Stimulated activated CD4-positive, alpha-beta T cell treated with anti-CD3 and anti-CD28 coated beads, Interleukin-2, amount 100 ng/mL, for 4 hours (primary cell): ENCODE measurements at places on chromosomes 12 and 14.

GRCh38 chr12:6758506-6759095 lies 5.7 kb upstream of the MLF2 start:
- no peak for DNase-seq

DNA sequence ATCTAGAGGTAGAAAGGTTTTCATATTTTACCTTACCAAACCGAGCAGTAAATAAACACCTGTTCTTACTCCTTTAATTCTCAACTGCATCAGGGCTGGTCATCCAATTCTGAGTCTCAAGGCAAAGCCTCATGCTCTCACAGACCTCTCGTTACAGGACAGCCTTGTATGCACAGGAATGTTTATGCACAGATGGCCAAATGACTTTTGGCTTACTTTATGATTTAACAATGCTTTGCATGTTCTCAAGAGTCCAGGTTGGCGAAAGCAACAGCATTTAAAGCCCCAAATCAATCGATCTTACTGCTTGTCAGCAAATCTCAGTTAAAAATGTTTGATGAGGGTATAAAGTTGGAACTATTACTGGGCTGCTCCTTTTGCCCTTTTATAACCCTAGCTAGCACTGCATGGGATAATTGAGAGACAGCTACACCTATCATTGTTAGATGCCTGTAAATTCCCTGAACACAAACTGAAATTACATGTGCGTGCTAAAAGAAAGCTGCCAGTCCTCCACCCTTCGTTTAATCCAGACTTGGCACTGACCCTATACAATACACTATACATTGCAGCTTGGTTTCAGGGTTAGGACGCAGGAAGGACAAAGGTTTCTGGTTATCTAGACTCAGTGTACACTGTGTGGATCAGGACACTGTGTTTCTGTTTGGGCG lies 63.6 kb downstream of the TMCC3 start:
- no peak for DNase-seq

DNA sequence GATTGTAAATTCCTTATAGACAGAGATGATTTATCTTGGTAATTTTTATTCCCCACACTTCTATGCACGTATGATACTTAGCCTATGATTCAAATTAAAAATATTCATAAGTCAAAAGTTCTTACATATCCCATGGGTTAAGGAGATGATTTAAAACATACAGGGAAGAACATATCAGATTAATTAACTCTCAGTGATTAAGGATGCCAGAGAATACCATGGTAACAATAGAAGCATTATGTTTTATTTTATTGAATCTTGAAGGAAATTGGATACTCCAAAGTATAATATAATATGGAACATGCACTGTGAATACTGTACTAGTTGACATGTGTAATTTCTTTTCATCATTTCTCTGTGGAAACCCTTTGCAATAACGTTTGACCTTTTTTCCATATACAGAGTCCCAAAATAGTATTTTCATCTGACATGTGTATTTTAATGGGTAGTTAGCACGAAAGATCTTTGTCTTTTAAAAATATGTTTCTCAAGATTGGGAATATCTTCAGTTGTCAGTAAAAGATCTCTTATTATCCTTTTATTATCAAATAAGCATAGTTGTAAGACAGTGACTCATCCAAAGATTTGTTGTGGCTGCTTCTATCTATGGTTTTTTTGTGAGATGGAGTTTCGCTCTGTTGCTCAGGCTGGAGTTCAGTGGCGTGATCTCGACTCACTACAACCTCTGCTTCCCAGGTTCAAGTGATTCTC lies 166.7 kb downstream of the RAD51B start:
- no peak for DNase-seq

- DNase-seq: no peak
Measured at GRCh38 chr12:88453323-88453722, 126.9 kb downstream of the KITLG start.

DNA sequence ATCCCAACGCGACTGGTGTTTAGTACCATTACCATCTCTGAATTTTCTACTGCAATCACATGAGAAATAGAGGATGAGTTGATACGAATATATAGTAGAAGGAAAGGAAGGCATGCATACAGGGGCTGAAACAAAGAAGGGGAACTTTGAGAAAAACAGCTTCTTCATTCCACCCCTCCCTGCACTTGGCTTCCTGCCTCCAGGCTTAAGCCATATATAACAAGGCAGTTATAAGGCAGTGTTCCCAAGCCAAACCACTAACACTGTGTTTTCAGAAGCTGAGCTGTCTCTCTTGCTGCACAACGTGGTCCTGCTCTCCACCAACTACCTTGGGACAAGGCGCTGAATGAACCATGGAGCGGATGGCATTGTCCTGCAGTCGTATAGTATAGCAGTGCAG lies 11.0 kb downstream of the LETMD1 start:
- no peak for DNase-seq

DNA sequence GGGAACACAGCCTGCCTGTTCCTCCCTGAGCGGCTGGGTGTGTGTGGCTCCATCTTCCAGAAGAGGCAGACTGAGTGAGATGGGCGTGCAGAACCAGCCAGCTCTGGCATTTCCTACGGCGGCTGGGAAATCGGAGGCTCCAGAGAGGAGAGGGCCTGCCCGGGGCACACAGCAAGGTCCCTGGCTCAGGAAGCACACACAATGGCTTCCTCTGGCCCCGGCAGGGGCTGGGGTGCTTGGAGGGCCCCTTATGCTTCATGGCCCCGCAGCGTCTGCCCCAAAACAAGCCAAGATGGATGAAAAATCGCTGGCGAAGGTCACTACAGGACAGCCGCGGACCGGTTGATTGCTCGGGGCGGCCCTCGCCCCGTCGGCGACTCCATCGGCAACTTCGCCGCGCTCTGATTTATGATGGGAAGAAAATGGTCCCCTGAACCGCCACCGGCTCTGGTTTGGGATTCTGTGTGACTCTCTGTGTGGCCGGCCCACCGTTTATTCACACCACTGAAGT lies 191.5 kb upstream of the C14orf180 start:
- no peak for DNase-seq

DNA sequence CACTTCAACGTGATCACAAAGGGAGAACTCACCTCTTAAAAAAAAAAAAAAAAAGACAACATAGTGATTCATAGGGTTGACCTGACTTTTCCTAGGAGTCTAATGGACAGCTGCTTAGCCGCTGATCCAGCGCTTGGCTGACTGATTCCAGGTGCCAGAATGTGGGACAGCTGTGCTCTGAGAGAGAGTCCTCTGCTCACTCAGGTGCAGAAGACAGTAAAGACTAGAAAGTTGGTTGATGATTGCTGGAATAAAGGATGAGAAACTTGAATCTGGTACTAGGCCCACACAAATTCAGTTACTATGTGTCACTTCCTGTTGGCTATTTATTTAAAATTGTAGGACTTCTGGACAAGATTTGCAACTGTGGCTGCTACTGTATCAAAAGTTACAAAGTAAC lies 229.4 kb downstream of the CHST11 start:
- no peak for DNase-seq

DNA sequence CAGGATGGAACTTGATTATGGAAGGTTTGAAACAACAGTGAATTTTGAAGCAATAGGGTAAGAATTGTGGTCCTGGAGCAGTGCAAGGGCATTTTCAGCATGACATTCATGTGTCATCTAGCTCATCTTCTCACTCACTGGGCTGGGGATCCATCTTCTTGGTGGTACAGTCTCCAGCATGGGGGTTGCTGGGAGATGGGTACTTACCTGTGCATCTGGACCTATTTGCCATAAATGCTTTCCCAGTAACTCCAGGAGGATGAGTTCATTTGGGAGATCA lies 7.2 kb downstream of the HSP90AA1 start:
- no peak for DNase-seq

GRCh38 chr12:109461049-109461845 lies 15.9 kb downstream of the KCTD10 start:
- DNase-seq: no peak

GRCh38 chr12:4286228-4286627 lies 12.7 kb downstream of the CCND2 start:
- DNase-seq: no peak

DNA sequence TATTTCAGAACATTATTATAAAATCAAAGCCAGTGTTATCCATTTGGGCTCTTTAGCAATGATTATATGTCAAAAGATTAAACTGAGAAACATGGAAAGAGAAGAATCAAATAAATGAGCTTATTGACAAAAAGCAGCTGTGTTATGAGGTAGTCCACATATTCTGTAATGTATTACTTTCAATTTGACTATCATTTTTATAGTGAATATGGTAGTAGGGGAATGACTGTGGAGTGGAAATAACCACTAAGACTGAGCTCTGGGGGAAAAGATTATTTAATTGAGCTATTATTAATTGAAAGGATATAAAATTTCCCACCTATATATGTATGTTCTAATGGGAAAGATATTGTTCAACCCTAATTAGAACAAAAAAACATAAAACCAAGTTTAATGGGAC lies 381.3 kb downstream of the TMTC2 start:
- DNase-seq: no peak

DNA sequence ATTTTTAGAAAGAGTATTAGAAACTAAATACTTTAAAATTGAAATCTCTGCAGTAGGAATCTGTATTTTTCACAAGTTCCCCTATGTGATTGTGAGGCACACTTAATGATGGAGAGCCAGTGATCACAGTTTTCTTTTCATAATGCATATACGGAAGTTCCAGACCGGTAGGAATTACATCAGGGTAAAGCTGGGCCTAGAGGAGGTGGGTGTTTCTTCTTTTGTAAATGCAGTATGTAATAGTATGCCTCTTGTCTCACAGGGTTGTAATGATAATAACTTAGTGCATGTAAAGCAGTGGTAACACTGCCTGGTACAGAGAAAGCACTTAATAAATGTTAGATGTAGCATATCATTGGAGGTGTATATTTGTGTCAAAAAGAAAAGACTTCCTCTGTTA lies 57.2 kb upstream of the LRTM2 start:
- DNase-seq: no peak

DNA sequence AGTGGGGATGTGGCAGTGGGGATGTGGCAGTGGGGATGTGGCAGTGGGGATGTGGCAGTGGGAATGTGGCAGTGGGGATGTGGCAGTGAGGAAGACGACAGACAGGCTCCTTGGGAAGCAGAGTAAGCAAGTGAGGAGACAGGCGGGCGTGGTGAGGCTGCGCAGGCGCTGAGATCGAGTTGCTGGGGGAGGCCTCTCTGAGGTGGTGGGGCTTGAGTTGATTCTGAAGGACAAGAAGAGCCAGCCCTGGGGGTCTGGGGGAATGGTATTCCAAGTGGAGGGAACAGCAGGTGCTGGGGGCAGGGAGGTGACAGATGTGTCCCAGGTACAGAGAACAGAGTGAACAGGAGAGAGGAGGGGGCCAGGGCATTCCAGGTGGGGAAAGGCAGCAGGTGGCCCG lies 33.8 kb upstream of the TSPAN9 start:
- DNase-seq: no peak

- DNase-seq: no peak
Measured at GRCh38 chr14:85178864-85179263, 351.1 kb upstream of the FLRT2 start.

- DNase-seq: no peak
Measured at GRCh38 chr14:21795456-21795855, 121.8 kb upstream of the OR4E1 start.

- DNase-seq: no peak
Measured at GRCh38 chr14:49975276-49975675, 82.4 kb downstream of the ARF6 start.

DNA sequence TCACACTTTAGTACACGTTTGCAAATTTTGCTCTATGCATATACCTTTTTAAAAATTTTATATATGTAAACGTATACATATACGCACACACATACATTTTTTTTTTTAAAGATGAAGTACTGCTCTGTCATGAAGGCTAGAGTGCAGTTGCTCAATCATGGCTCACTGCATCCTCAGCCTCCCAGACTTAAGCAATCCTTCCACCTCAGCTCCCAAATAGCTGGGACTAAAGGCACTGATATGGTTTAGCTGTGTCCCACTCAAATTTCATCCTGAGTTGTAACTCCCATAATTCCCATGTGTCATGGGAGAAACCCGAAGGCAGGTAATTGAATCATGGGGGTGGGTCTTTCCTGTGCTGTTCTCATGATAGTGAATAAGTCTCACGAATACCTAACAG lies 220.8 kb upstream of the CAND1 start:
- no peak for DNase-seq

DNA sequence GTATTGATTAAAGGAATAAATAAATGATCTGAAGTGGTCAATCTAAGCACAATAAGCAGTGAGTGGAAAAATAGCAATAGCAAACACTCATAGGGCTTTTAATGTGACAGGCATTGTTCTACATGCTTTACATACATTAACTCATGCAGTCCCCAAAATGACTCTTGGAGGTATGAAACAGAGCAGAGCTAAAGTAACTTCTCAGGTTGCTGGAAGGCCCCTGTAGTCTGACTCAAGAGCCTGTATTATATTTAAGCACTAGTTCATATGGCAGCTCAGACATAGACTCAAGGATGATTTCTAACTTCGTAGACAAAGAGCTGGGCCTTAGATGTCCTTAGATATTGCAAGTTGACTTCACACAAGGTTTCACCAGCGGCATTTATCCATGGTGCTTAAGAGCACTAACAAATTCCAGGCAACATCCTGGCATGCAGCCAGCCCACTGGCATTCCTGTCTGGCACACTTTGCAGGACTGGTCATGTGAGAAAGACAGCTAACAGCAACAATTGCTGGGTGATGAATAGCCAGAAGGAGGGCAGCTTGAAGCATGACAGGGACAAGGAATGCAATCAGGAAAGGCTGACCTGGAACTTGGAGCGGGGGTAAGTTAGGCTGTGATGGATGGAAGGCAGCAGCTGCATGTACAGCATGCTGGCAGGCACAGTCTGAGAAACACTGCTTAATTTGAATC lies 22.9 kb upstream of the KTN1 start:
- DNase-seq: no peak

DNA sequence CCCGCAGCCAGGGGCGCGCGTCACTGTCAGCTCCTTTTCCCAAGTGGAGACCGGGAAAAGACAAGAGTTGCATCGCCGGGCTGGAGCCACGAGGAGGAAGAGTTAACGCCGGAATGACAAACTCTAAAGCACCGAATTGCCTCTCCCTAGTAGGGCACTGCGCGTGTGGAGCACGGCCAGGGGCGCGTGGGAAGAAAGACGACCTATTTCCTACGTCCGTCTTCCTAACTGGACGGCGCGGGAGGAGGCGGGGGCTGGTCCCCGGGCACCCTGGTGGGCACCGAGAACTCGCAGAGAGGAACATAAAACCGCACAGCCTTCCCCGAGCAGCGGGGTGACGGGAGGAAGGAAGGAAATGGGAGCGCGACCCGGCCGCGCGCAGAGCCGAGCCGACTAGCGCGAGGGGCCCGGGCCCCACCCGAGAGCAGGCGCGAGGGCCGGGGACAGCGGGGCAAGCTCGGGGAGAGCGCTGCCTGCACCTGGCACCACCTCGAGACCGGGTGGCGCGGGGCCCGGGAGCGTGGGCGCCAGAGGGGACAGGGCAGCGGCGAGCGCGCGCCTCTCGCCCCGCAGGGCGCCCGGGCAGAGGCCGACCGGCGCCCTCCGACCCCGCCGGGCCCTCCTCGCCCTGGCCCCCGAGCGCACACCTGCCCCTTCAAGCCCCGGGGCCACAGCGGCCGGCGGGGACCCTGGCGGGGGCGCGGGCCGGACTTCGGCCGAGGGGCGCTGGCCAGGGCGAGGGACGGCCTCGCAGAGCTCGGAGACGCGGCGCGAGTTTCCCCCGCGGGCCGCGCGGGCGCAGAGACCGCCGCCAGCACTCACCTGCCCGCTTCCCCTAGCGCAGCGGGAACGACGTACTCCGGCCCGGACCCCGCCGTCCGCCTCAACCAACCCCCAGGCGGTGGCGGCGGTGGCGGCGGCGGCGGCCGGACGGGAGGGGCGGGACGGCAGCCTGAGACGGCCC lies at the start of gene SETD3:
TSS of gene SETD3 (minus strand) at position 954 of the 964 bp plus-strand sequence. CDS start 15,054 bp downstream, outside the sequence.
- peak; percentile 9 for DNase-seq

GRCh38 chr12:104959335-104959841 lies 1.3 kb upstream of the SLC41A2 start:
- DNase-seq: no peak

- DNase-seq: no peak
Measured at GRCh38 chr14:24818058-24818822, 184.2 kb upstream of the GZMB start.
